GM03348 (cell line): ENCODE measurements at places on chromosomes 3 and 15.

DNA sequence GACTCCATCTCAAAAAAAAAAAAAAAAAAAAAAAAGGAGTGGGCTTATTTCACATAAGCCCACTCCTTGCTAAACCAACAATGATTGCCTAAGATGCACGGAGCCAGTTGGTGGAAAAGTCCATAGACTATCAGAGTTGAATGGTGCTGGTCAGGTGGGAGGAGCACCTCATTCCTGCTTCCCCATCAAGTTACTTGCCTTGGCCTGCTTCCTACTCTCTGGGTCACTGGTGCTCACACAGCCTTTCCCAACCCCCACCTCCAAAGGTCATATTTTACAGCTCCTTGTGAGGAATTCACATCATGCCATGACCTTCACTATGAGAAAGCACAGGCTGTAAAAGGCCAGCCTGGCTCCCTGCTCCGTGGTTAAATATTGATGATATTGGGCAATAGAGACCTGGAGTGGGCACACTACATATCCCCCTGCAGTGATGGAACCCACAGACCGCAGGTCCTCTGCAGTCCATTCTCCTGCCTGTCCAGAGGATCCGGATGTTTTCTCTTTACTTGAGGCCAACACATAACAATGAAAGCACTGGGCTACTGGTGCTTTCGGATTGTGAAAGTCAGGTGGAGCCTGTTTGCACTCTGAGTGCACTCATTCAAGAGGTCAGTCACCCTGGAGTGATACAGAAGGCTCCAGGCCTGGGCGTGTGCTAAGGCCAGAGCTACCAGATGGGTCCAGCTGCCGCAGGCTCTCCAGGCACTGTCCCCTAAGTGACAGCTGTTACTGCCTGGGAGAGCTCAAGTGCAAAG is at the start of gene SLC51B:
TSS of gene SLC51B (plus strand) at position 664 of the 758 bp plus-strand sequence. CDS start 4,618 bp downstream, outside the sequence.
- no peak for DNase-seq

- DNase-seq, result peak; percentile 48
Observed at GRCh38 chr3:10783360-10784351, 32.4 kb upstream of the SLC6A11 start.

DNA sequence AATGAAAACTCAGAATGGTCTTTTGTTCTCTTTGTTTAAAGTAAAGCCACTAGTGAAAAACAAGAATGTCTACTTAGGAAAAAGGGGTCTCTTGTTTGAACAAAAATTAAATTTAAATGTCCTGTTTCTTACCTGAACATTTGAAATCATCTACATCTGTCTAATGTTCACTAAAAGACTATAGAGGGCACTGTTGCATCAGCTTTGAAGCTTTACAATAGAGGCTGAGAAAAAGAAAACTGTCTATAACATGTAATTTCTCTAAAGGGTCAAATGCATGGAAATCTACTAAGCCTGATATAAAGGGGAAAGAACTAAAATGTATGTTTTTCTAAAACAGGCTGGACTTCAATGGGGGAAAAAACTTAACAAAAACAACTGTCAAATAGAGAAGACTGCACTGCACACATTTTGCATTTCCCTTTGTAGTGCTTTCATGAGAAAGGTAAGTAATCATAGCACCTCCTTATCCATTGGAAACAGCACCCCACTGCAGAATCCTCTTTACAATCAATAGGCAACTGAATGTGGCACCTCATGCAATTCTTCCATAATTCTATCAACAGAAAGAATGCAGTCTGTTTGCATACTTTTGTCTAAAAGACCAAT is 26.3 kb downstream of the DPH6 start:
- DNase-seq, result peak; percentile 9

DNA sequence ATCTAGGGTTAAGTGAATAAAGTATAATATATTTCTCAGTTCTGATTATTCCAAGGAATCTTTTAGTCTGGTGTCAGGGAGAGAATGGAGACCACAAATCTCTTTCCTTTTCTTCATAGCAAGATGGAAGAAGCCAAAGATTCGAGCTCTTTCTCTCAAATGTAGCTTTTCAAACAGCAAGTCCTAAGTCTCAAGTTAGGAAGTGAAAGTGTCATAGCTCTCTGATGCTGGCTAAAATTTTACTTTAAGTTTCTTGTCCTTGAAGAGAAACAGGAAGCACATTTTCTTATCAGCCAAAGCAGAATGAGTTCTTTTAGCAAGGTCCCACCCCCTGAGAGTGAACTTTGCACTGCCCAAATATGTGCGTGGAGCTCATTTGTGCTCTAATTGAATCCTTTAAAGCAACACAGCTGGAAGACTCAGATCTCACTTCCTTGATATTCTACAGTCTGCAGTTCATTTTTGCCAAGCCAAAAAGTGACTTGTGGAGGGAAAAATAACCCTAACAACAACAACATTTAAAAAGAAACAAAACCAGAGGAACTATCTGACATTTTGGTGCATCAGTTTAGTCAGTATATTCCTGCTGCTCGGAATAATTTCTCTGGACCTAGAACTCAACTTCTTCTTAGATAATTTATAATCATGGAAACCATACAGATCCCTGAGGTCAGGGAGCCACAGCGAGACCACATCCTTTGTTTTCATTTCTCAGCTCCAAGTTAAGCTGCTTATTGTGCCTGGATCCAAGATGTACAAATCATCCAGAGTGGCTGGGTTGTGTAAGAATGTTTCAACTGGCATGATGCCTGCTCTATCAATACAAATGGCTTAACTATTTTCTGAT is 238.7 kb upstream of the P2RY1 start:
- DNase-seq, result peak; percentile 75

DNA sequence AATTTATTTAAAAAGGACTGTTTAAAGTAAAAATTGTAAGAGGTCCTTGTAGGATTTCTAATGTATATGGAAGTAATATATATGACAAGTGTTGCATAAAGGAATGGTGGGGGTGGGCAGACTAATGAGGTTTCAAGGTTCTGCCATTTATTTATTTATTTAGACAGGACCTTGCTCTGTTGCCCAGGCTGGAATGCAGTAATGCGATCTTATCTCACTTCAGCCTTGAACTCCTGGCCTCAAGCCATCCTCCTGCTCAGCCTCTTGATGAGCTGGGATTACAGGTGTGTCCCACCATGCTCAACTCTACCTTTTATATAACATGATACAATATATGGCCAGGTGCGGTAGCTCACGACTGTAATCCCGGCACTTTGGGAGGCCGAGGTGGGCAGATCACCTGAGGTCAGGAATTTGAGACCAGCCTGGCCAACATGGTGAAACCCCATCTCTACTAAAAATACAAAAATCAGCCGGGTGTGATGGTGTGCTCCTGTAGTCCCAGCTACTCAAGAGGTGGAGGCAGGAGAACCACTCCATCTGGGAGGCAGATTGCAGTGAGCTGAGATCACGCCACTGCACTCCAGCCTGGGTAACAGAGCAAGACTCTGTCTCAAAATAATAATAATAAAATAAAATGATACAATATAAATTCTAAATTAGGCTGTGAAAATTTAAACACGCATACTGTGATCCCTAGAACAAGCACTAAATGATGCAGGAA is 33.8 kb upstream of the IGF2BP2 start:
- no peak for DNase-seq

DNA sequence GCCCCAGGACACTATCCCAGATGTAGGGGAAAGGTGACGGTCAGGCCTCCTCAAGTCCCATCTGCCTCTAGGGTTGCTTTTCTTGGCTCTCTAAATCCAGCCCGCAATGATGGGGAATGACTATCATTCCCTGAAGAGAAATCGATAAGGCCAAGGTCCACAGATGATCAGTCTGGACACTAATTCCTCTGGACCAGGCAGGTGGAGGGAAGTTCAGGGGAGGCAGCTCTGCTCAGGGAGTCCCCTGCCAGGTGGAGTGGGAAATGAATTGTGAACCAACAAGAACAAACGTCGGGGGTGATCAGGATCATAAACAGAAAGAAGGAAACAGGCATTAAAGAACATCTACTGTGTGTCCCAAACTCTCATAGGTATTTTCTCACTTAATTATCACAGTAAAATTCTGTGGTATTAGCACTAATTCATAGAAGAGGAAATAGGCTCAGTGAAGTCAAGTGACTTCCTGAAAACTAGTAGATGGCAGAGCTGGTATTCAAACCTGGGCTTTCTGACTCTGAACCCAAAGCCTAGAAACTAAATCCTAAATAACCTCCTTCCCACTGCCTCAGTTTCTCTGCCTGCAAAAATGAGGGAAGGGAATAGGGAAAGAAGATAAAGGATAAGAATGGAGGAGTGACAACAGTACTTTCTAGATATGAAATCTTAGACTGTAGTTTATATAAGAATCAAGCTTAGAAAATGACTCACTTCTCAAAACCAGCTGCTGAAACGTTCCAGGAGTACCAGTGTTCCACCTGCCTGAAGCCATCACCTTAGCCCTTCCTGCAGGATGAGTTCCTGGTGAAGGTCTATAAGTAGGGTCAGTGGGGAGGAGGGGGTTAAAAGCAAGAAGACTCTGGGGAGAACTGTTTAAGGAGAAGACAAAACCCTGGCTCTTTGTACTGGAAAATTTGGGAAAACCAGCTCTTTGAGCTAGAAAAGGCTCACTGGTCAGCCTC is 7.5 kb downstream of the BMF start:
- DNase-seq, result no peak

- no peak for DNase-seq
Observed at GRCh38 chr3:172073262-172073915, 34.0 kb downstream of the FNDC3B start.

- no peak for DNase-seq
Observed at GRCh38 chr15:90349072-90349471, 3.0 kb upstream of the ZNF774 start.

GRCh38 chr3:37181756-37182155 is 7.4 kb upstream of the LRRFIP2 start:
- DNase-seq, result no peak

- DNase-seq, result no peak
Observed at GRCh38 chr3:171419457-171419856, 40.7 kb downstream of the TNIK start.

DNA sequence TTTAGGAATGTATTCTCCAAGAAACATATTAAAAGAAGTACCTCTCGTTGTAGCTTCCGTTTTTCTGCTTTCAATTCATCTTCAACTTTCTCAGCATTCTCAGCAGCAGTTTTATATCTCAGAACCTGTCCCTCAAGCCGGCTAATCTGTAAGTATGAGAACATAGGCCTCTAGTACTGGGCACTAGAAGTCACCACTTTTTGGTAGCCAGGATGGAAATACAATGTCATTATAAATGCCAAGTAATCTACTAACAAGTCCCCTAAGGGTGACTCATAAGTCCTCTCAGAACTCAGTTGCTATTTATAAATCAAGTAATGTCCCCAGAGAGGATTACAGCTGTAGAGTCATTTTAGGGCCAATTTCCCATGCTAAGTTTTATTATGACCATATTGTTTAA is 61.1 kb downstream of the MLH1 start:
- peak; percentile 56 for DNase-seq
